ENCODE measurements at places on chromosomes 13 and 19.

DNA sequence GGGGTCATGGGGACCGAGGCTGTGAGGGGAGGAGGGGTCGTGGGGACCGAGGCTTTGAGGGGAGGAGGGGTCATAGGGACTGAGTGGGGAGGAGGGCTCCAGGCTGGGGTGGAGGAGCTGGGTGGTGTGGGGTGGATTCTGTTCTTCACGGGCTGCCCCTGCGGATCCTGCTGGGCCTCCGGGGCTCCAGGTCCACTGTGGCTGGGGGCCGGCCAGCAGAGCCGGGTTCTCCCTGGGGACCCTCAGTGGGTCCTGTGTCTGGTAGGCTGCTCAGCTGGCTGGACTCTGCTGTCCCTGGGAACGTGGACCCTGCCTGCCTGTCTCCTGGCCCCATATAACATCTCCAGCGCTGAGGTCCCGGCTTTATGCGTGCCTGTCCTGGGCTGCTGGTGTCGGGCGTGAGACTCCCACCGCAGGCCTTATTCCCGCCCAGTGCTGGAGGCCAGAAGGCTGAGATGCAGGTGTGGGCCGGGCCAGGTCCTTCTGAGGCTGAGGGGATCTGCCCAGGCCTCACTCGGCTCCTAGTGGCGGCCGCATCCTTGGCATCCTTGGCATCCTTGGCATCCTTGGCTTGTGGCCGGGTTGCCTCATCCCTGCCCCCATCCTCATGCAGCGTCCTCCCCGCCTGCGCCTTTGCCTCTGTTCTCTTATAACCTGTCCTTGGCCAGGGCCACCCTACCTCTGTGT, 19.8 kb upstream of the GNA15 start:
- DNase-seq: no peak

DNA sequence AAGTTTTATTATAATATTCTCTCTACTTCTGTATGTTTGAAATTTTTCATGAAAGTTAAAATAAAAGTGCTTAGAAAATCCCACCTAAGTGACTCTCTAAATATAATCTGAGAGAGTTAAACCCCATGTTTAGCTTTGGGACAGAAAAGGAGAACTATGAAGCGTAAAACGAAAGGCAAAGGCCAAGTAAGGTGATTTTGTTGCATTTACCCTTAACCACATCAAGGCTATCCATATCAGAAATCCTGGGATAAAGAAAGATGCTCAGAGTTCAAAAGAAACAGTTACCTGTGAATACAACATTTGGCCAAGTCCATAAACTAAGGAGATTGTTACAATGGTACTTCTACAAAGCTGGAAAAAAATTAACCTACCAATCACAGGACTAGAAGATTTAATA, 31.3 kb downstream of the UBL3 start:
- DNase-seq: no peak

GRCh38 chr19:17302391-17303166, 646 bp downstream of the ABHD8 start:
- no peak for DNase-seq

GRCh38 chr19:12647047-12647446, 19.5 kb downstream of the MAN2B1 start:
- DNase-seq: no peak

- DNase-seq: peak; percentile 79
Observed at GRCh38 chr19:42386974-42387707, 3.0 kb downstream of the CNFN start.

DNA sequence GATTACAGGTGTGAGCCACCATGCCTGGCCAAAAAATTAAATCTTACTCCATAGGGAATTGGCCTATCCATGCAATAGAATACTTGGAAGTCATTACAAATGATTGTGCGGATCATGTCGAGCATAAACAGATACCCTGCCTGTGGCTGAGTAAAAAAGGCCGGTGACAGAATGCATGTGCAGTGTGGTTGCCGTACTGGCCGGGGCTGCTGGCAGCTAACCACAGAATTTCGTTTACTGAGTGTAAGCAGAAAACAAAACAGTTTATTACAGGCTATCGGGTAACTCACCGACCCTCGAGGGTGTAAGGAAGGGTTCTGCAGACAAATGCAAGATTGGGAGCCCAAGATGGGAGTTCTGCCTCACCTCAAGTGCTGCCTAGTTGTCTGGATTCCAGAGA, 127.7 kb downstream of the ZIC5 start:
- DNase-seq: no peak

GRCh38 chr19:39405261-39405957, 1.2 kb upstream of the ZFP36 start:
- no peak for DNase-seq

DNA sequence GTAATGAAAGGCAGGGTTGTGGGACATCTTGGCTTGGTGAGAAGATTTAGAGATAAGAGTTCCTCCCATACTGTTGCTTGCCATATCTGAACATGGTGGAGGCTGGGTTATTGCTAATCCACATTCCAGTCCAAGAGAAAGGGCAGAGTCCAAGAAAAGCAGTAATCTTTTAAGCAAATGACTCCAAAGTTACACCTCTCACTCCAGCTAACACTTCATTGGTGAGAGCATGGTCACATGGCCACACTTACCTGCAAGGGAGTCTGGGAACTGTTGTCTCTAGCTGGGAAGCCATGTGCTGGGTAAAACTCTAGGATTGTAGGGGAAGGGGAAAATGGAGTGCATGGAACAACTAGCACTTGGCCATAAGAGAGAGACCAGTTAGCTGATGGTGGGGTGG, 5.6 kb downstream of the C19orf81 start:
- no peak for DNase-seq

GRCh38 chr13:94232161-94232950, 247.1 kb downstream of the DCT start:
- DNase-seq: no peak

DNA sequence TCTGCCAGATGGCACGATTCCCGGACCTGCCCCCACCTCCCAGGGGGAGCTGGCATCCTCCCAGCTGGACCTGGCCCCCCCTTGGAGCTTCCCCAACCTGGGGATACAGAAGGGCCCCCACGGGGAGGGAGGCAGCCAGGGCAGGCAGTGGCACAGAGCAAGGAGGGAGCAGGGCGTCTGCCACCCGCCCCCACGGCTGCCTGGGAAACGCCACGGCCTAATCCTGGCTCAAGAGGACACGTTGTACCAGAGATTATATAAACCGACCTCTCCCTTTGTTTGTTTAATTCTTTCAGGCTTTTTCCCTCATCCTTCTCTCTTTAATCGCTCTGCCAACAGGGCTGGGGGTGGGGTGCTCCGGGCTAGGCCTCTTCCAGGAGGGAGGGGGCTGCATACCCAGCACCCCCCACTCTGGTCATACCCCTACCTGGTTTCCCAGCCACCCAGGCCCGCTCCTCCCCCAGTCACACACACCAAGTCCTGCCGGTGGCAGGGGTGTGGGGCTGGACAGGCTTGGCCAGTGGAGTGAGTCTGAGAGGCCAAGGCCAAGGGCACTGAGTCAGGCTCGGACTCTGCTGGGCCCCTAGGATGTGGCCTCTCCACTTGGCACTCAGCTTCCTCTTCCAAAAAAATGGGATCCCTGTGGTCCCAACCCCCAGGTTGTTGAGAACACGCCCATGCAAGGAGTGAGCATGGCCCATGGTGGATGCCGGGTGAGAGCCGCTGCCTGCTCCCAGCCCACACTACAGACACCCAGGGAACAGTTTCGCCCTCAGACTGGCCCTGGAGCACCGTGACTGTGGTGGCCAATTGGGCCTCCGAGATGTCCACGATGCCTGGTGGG, 29.5 kb upstream of the NFIC start:
- DNase-seq: no peak

- DNase-seq: no peak
Observed at GRCh38 chr13:89750371-89750770, 1597.1 kb upstream of the MIR17HG start.

GRCh38 chr19:4811328-4812131, 20.0 kb downstream of the TICAM1 start:
- DNase-seq: peak; percentile 96

DNA sequence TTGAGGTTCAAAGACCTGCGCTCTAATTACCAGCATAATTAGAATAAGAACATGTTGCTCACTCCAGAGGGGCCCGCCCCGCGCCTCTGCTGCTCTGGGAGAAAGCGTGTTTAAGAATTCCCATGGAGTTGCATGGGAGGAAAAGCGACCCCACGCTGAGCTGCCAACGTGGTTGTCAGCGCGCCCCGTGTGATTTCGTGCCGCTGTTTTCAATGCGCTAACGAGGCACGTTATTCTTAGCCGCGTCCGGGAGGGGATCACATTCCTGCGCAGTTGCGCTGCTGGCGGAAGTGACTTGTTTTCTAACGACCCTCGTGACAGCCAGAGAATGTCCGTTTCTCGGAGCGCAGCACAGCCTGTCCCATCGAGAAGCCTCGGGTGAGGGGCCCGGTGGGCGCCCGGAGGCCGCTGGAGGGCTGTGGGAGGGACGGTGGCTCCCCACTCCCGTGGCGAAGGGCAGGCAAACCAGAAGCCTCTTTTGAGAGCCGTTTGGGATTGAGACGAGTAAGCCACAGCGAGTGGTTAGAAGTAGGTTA, 173.8 kb upstream of the SOX1 start:
- no peak for DNase-seq

- DNase-seq: no peak
Observed at GRCh38 chr19:51485960-51486660, 7.8 kb downstream of the CEACAM18 start.

GRCh38 chr13:20043207-20043925, 84.8 kb downstream of the ZMYM2 start:
- no peak for DNase-seq

- DNase-seq: no peak
Observed at GRCh38 chr13:107238262-107238981, 670.5 kb upstream of the ARGLU1 start.

- DNase-seq: no peak
Observed at GRCh38 chr13:85019121-85019520, 780.1 kb downstream of the SLITRK6 start.

GRCh38 chr13:34278780-34279179, 460.8 kb downstream of the RFC3 start:
- DNase-seq: no peak

DNA sequence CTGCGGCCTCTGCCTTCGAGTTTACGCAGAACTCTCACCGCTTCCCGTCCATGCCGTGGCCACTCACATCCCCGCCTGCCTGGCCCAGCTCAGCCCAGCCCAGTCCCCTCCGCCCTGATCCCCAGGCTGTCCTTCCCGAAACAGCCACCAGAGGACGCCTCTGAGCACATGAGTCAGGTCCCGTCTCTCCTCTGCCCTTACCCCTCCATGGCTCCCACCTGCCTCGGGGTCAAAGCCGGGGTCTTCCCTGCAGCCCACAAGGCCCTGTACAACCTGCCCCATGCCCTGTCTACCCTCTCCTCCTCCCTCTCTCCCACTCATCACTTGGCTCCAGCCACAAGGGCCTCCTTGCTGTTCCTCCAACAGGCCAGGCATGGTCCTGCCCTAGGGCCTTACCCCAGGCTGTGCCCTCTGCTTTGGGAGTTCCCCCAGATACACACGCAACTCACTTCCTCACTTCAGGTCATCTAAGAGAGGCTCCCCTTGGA, 8.1 kb upstream of the SEMA6B start:
- peak; percentile 76 for DNase-seq

DNA sequence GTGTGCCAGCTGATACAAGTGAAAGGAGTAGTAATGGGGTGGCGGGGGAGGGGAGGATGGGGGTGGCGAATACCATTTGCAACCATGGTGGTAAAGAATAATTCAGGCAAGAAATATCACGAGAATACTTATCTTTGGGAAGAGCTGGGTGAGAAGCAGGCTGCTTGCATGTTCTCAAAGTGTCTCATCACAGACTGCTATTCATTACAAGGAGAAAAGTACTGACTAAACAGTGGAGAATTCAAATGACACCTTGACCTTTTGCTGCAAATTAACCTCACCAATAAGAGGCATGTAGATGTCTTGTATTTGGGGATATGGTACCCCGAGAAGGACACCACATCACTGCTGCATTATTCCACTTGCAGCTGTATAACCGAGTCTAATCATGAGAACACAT, 585.7 kb upstream of the GPC6 start:
- DNase-seq: no peak

GRCh38 chr13:77857531-77858209, 61.0 kb downstream of the EDNRB start:
- no peak for DNase-seq

DNA sequence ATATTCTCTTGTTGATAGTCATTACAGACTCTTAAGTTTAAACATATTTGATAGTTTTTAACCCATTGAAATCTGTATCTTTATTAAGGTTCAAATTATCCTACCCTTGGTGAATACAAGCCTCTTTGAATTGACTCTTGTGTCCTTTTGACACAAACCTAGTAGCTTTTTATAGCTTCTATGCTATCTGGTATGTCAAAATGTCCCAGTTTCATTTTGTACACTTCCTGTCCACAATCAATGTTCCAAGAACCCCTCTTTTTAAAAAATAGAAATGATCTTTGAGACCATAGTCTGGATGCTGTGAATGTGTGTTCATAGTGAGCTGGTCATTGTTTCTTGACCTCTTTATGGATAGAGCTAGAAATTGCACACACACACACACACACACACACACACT, 39.2 kb upstream of the FGF14 start:
- DNase-seq: no peak

DNA sequence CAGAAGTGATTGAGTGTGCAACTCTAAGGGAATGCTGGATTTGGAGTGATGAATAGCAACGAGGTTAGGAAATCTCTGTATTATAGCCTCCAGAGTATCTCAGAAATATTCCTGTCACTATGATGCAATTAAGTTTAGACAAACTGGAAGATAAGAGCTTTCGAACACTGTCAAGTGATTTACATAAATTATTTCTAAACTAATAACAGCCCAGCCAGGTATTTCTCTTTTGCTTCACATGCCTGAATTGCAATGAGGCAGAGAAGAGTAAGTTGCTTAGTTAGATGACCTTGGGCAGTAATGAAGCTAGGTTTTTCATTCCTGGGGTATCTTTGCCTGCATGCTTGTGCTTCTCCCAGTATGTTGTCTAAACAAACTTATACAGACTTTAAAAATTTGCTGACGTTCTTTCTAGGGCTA, 134.5 kb downstream of the LMO7 start:
- DNase-seq: no peak

- DNase-seq: no peak
Observed at GRCh38 chr13:101417501-101417900, 1.2 kb upstream of the NALCN start.

- DNase-seq: no peak
Observed at GRCh38 chr19:34997071-34997617, 3.0 kb upstream of the GRAMD1A start.

DNA sequence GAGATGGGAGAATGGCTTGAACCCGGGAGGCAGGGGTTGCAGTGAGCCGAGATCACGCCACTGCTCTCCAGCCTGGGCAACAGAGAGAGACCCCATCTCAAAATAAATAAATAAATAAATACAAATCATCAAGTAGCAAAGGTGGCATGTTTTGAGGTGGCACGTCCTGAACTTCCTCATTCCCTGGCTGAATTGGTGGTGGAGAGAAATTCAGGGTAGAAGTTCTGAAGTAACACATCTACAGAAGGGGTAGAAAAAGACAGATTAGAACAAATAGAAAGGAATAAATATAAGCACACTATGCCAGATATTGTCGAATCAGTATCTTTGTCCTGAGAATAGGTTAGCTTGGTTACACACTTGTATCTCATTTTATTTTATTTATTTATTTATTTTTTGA, 6.3 kb downstream of the IFI30 start:
- no peak for DNase-seq

- DNase-seq: no peak
Observed at GRCh38 chr13:110251193-110251819, 55.7 kb downstream of the COL4A1 start.

GRCh38 chr19:7427944-7428343, 60.9 kb downstream of the PEX11G start:
- no peak for DNase-seq

GRCh38 chr19:28710278-28710677, 502.7 kb downstream of the UQCRFS1 start:
- DNase-seq: no peak

Data from stimulated activated CD4-positive, alpha-beta T cell treated with anti-CD3 and anti-CD28 coated beads, Interleukin-2, amount 100 ng/mL, for 24 hours (primary cell).